ENCODE measurements at places on chromosomes 7 and 10.

GRCh38 chr10:86299562-86299961 is 67.0 kb downstream of the GRID1 start:
- no peak for DNase-seq

GRCh38 chr7:138032770-138033169 is 30.9 kb upstream of the CREB3L2 start:
- DNase-seq, result no peak

- no peak for DNase-seq
Measured at GRCh38 chr7:80725181-80725611, 86.8 kb downstream of the CD36 start.

DNA sequence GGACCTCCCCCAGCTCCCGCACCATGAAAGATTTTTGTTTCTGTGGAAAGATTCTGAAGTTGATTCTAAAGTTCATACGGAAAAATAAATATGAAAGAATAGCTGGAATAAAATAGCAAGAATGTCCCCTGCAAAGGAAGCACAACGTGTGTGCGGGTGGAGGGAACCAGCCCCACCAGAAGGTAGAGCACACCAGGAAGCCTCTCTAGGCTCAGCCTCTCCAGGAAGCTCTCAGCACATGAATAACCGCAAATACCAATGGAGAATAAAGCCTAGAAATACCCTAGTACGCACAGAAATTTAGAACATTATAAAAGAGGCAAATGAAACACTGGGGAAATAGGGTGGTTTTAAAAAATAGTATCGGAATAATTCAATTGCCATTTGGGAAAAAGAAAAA is 24.6 kb upstream of the FAM170B start:
- no peak for DNase-seq

DNA sequence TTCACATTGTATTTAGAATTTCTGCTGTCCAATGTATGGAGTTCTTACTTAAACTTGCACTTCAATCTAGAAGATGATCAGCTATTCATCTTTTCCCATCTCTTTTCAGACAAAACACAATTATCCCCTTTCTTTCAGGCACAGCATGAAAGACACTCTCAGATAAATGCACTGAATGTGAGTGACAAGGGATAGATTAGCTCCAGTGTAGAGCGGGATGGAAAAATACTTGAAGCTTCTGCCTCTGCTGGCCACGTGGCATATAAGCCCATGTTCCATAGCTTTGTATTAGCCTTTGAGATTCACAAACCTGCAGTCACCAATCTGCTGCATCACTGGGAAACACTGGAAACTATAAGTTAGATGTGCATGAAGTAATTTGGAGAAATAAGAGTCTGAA is 162.2 kb upstream of the FAM3C start:
- no peak for DNase-seq

GRCh38 chr7:25139536-25139935 is 14.5 kb upstream of the CYCS start:
- DNase-seq, result no peak

DNA sequence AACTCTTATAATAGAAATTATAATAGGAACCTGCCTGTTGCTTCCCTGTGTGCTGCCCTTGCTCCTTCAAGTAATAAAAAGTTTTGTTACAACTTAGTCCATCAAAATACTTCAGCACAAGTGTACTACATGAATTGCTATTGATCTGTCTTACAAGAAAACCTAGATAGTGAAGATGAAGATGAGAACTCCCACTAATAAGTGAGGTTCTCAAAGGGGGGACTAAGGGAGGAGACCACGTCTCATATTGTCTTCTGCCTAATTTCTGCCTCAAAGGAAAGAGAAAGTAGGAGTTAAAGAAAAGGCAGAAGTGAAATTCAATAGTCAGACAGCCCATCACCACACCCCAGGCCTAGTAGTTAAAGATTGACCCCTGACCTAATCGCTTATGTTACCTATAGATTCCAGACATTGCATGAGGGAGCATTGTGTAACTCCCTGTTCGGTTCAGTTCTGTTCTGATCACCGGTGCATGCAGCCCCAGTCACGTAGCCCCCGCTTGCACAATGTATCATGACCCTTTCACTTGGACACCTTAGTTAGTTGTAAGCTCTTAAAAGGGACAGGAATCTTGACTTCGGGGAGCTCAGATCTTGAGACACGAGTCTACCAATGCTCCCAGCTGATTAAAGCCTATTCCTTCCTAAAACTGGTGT is 18.2 kb upstream of the CHST3 start:
- no peak for DNase-seq

DNA sequence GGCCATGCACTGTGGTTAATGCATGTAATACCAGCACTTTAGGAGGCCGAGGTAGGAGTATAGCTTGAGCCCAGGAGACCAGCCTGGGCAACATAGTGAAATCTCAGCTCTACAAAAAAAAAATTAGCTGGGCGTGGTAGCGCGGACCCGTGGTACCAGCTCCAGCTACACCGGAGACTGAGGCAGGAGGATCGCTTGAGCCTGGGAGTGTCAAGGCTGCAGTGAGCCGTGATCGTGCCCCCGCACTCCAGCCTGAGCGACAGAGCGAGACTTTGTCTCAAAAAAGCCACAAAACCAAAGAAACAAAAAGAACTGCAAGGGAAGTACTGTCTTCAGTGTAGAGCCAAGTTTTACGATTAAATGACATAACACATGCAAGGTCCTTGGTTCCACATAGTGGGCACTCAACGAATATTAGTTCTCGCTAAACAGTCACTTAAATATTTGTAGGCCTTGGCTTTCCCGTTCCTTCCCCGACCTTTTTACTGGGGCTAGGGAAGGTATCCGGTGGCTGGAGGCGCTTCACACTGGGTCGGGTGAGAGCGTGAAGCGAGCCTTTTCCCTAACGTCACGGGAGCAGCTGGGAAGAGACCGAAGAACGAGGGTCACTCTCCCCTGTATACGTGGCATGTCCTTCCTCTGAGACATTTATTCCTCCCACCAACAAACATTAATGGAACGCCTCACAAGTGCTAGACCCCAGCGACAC is 993 bp upstream of the SND1 start:
- no peak for DNase-seq

DNA sequence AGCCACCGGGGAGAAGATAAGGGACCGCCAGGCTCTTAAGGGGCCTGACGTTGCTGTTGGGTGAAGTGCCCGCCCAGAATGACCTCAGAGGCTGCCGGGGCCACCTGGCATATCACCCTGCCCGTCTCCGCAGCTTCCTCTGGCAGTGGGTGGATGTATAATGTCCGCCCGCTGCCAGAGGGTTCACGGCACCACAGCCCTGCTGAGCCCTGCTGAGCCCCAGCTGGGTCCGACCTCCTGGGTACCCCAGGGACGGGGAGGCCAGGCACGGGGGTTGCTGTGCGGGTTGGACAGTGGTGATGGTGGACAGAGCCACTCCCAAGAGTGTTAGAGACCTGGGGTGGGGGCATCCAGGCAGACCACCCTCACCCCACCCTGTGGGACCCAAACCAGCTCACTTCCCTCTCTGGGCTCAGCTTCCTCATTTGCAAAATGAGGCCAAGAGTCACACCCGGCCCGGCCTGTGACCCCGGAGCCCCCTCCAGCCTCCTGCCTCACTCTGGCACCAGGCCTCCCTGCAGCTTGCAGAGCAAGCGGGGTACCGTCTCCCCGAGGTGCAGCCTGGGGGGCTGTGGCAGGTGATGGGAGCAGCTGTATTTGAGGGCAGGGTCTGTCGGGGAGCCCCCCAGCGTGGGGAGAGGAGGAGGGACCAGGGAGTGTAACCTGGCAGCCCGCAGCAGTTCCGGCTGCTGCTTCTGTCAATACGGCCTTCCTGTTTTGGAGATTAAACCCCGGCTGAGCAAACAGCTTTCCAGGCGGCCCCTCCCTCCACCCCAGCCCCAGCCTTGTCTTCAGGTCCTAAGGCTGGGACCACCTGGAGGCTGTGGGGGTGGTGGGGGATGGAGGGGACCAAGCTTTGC is 8.4 kb upstream of the LFNG start:
- no peak for DNase-seq

GRCh38 chr10:9126728-9127127 is 1072.2 kb downstream of the GATA3 start:
- DNase-seq, result no peak

DNA sequence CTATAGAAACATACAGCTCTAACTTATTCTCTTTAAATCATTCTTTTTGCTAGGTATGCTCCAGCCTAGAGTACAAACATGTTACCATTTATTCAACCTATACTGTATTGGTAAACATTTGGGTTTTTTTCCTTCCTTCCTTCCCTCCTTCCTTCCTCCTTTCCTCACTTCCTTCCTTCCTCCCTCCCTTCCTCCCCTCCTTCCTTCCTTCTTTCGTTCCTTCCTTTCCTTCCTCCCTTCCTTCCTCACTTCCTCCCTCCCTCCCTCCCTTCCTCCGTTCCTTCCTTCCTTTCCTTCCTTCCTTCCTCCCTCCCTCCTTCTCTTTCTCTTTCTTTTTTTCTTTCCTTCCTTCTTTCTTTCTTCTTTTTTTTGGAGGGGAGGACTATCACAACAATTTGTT is 286.7 kb upstream of the PRKCQ start:
- DNase-seq, result no peak

Data from left ventricle myocardium inferior (tissue), 1 donor.